ACHN (cell line): ENCODE measurements at places on chromosomes 5 and 9.
A peak's percentile ranks its signal among the peaks of the same experiment; 100 is the strongest.

GRCh38 chr5:1161833-1162229 is 39.6 kb upstream of the SLC6A19 start:
- DNase-seq = peak; percentile 12

DNA sequence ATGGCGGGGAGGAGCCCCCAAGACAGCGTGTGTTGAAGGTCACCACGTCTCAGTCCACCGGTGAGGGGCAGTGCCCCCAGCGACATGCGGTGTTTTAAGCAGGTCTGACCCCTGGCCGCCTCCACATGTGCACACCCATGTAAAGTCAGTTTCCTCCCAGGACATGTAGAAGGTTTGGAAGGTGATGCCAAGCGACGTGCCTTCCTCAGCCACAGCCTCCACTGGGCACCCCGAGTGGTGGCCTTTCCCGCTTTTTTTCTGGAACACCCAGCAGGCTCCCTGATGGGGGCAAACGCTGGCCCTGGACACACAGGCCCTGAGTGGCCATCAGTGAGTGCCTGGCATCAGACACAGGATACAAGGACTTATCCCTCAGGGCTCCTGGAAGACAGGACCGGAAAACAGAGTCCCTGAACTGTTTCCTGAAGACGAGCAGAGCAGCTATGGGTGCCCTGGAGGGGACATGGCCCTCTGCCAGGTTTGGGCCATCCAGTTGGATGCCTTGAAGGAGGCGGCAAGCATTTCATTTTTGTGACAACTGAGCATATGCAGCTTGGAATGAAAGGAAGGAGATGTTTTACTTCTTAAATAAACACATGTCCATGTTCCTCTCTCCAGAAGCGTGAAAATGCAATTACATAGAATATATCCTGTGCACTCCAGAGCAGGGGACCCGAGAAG is 275.8 kb upstream of the IRX2 start:
- no peak for DNase-seq

GRCh38 chr5:116404016-116404415 is 170.6 kb downstream of the SEMA6A start:
- DNase-seq = no peak

DNA sequence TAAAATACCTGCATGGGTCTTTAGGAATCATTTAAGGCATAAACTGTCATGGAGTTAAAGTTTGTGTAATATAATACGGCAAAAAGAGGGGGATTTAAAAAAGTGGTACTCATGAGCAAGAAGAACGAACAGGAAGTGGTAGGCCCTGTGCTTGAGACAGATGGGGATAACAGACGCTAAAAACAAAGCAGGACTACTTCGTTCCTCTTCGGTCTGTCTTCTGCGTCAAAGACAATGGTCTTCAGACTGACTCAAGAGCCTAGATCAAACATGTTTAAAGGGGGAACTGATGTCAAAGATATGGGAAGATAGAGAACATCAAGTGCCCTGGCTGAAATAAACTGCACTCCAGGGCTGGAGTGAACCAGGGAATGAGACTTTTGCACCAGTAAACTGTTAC is 59.8 kb upstream of the RFX3 start:
- no peak for DNase-seq

DNA sequence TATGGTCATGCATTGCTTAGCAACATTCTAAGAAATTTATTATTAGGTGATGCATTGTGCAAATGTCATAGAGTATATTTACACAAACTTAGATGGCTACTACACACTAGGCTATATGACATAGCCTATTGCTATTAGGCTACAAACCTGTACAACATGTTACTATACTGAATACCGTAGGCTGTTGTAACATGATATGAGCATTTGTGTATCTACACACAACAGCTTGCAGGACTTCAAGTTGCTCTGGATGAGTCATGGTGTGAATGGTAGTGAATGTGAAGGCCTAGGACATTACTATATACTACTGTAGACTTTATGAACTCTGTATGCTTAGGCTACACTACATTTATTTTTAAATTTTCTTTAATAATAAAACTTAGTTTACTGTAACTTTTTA is 107.2 kb upstream of the MAMDC2 start:
- no peak for DNase-seq

DNA sequence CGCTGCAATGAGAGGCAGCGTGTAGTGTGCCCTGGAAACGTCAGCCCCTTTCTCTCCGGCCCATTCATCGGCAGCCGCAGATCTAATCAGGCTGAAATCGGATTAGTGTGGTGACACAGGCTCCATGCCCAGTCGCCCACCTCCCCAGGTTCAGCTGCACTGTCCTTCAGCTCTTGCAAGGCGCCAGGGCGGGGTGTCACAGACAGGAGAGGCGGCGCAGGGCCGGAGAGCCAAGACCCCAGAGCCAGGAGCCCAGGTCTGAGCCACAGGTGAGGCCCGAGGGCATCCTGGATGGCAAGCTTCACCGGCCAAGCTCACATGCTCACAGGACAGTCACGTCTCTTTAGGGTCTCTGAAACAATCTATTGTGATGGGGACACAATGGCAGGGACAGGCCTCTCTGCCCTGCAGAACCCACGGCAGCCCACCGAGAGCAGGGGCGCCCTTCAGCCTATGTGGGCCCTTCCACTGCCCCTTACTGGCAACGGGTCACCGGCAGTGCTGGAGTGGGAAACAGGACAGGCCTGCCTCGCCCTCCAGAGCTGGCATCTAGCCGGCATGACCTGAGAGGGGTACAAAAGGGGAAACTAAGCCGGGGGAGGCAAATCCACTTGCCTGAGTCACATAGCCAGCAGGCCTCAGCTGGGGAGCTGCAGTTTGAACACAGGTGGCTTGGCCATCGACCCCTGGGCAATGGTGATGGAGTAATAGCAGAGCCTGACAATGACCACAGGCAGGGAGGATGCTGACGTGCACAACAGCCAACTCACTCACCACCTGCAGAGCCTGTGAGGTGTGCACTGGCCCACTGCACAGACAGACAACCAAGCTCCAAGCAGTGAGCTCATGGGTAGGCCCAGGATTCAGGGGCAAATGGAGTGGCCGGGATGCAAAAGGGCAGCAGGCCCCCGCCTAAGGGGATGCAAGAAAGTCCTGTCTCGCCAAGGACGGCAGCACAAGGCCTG is 48.1 kb downstream of the VAV2 start:
- peak; percentile 42 for DNase-seq

DNA sequence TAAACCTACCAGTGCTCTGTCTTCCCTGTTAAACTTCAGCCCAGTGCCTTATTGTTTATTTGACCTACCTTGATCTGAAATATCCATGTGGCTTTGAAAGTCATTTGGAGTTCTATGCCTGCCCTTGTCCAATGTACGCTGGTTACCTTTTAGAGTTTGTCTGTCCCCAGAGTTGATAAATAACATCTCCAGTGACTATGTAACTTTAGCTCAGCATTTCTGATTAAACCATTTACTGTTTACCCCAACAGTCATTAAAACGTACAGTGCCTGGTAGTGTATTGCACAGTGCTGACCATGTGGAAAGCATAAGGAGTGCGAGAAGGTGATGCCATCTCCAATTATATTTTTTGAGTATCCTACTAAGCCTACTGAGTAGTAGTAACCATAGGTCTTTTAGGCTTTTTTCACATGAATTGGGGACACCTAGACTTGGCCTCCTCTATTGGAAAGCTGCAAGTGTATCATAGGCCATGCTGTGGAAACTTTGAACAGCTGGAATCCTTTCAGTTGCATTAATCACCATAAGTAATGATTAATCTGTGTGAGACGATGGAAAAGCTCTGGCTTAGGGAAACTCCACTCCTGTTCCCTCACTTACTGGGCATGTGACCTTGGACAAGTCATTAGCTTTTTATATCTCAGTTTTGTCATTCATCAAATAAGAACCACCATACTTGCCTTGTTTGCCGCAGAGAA is 93.5 kb downstream of the MAST4 start:
- DNase-seq = no peak

GRCh38 chr9:70924380-70924779 is 197.0 kb downstream of the TRPM3 start:
- DNase-seq = no peak

GRCh38 chr5:84403773-84404172 is 19.1 kb upstream of the EDIL3 start:
- DNase-seq = peak; percentile 76

GRCh38 chr9:75422944-75423522 is 334.7 kb downstream of the OSTF1 start:
- DNase-seq = no peak

DNA sequence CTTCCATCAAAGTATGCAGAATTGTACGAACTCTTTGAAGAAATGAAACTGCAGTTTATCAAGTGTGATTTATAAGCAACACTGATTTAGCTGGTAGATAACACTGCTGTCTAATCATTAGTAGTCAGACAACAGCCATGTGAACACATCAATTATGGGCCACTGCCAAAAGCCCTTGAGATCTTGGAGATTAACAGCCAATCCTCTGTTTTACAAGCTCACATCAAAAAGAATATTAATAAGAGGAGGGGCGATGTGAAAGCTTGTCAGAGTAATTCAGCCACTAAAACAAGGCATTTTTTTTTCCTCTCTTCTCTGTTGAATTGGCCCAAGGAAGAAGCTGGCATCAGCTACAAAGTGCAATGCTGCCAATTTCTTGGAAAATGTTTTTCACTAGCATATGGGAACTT is 28.1 kb downstream of the ZNF608 start:
- no peak for DNase-seq

DNA sequence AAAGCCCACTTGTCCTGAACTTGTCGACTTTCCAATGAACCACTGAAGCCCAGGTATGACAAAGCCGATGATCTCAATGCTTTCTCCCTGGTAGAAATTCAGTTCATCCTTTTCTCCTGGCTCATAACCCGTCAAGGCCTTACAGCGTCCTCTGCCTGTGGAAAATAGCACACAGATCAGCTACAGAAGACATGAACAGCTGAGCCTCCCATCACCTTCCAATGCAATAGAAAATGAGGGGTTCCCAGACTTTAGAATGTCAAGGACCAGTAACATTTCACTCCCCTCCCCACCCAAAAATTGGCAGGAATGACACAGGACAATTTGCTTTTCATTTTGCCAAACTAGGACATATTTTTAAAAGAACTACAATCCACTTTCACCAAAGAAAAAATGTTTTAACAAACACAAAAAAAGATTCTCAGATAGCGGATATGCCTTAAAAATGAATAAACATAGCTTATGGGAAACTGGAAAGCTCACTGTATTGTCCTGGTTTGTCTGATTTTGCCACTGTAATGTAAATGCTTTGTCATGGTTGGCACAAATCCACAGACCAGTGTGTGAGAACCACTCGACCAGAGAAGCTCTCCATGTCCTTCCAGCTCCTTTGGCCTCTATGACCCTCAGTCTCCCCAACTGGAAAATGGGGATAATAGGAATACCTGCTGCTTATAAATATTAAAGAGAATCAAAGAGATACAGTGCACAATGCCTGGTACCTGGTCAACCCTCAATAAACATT is 24.4 kb downstream of the SH3TC2 start:
- DNase-seq = peak; percentile 32

DNA sequence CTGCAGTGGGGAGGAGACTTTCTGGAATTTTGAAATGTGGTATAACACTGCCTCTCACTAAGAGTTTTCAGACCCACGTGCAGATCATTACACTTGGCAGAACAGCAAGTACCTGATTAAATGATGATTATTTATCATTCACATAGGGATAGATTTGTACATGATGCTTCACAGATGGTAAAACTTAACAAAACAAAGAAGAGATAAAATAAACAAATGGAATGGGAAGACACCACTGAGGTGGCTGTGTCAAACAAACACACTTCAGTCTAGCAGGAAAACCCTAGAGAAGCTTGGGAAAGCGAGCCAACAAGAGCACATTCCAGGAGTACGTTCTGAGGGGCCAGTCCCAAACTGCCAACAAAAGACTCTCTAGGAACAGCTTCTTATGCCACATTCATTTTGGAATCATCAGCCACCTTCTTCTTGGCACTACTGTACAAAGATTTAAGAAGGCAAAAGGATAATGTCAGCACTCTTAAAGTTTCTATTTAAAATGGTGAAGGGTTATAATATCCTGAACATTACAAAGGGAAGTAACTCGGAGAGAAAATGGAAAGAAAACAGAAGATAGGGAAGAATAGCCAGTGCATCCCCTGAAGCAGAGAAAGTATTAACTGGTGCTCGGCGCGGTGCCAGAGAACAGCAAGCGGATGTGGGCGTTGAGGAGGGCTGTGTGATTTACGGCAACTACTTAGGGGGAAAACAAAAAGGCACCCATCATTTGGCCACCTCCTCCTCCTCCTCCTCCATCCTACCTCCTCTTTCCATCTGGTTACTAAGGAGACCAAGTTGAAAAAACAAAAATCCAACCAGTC is 1.6 kb downstream of the MED27 start:
- DNase-seq = no peak

GRCh38 chr5:120016717-120017382 is 387.5 kb downstream of the FAM170A start:
- DNase-seq = no peak

DNA sequence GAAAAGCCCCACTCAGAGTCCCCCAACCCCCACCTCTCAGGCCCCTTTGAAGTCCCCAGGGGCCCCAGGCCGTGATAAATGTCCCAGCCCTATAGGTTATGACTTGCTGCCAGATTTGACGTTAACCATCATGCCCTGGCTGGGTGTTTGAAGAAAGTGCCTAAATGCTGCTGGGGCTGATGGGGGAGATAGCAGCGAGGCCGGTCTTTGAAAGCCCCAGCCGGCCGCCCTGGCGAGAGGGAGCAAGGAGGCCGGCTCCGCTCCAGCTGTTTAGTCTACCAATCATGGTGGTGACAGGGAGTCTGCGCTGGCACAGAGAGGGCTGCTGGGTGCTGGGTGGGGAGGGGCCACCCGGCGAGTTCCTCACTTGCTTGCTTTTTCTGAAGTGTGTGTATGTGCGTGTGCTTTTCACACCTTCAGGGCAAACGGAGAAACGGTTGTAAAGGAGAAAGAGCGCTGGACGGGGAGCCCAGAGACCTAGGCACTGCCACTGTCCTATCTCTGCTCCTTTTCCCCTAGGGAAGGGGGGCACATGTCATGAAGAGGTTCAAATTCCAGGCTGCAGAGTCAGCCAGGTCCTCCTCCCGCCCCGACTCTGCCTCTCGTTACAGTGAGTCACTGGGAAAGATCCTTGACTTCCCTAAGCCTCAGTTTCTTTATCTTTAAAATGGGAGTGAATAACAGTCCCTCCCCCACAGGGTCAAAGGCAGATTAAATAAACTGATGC is 126.1 kb upstream of the HAND1 start:
- no peak for DNase-seq

- DNase-seq = no peak
Measured at GRCh38 chr5:164336906-164337305, 831.5 kb downstream of the MAT2B start.
